CD4-positive, alpha-beta T cell treated with Interleukin-6 for 4 hours (primary cell): ENCODE measurements at places on chromosomes 12 and 14.

DNA sequence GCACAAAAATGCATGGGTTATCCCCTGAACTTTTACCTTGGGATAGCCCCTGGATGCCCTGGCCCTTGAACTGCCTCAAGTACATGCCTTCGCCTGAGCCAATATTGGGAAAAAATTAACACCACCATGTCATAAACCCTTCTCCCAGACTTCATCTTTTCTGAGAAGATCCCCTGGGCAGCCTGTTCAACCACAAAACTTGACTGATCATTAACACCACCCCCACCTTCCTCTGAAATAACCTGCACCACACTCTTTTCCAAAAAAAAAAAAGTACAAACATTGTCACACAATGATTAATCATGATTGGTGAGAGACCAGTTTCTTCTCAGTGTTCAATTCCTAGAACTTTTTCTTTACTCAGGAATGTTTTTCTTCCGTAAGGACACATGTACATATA is 217.9 kb downstream of the PAX9 start:
- DNase-seq, result no peak

- peak; percentile 38 for DNase-seq
These were observed 412 bp upstream of the TEP1 start for GRCh38 chr14:20413744-20414082.

- no peak for DNase-seq
These were observed 88.5 kb downstream of the GXYLT1 start for GRCh38 chr12:42056130-42056529.

DNA sequence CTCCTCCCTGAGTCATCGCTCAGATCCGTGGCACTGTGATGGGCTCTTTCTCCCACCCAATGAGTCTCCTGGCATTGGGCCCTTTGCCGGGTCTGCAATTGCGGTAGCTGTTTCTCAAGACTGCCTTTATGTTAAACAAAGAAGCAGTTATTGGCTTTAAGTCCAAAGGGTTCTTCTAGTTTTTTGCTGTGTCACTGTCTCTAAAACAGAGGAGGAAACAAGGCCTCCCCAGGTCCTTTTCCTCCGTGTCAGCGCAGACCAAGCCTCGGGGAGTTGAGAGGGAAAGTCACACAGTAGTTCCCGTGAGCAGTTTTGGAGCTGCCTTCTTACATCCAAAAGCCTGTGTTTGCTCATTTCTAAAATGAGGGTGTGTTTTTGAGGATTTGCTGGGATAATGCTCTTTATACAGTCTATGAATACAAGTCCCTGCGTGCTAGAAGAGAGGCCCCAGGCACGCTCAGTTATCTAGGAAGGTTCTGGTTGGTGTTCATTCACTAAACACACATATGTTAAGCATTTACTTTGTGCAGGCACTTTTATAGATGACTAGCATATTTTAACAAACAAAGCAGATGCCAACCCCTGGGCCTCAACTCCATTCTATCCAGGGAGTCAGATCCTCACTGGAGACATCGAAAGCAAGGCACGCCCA is 126.0 kb upstream of the PZP start:
- no peak for DNase-seq
